Stimulated activated CD8-positive, alpha-beta memory T cell treated with anti-CD3 and anti-CD28 coated beads, Interleukin-2, amount 100 ng/mL, for 1 hour (primary cell): ENCODE measurements at places on chromosomes 3 and 15.
A peak's percentile ranks its signal among the peaks of the same experiment; 100 is the strongest.

DNA sequence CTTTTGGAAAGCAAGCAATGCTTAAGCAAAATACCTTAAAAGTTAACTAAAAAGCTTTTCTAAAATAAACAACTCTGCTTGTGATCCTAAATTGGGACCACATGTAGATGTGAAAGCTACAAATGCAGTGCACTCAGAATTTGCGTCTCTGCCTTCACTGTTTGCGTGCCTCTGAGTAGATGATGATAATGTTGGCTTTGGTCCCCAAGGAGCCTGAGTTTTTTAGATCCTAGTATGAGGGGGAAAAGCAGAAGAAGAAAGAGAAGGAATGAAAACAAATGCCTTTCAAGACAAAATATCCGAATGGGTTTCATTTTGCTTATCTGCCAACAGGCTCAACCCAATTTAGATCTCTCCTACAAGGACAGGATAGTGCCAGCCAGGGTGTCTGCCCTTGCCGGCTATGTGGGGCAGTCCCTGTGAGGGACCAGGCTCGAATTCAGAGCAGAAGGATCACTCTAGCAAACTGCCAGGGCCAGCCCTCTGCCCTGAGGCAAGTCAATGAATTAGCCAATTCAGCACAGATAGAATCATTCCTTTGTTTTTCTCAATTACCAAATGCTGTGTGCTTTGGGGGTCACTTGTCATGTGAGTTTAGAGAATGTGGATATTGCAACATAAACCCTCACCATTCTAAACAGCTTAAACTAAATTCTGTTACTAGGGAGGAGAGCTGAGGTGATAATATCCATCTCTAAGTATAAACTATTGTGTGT is 28.5 kb downstream of the SCG5 start:
- no peak for DNase-seq

- DNase-seq: no peak
Measured at GRCh38 chr3:168645180-168645579, 549.5 kb upstream of the GOLIM4 start.

DNA sequence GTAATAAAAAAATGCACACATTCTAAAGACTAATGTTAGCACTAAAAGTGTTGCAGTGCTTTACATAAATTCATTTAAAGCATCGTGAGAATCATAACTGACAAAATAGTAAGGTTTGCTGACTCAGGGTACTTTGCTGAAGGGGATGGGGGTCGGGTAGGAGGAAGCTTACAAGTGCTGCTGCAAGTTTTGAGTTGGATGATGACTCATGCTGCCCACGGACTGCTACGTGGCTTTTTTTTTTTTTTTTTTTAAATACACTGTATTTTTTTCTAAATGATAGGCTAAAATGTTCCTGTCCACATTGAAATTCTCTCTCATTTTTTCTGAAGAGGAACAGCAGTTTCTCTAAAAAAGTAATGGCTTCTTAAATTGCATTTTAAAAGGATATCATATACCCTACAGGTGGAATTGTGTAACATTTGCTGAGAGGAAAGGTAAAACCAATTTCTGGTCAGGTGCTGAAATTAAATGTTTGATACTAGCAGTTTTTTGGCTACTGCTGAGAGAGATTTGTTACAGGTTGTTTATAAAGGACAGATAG is 2.2 kb downstream of the MAPK6 start:
- peak; percentile 44 for DNase-seq

GRCh38 chr3:39107388-39108199 is at the start of the genes GORASP1 and TTC21A:
Gene GORASP1 (minus strand): TSS chr3:39107627. CDS start chr3:39107541, 86 bp downstream.
Gene TTC21A (plus strand): TSS chr3:39107680. CDS start chr3:39107838, 158 bp downstream.
- peak; percentile 33 for DNase-seq

DNA sequence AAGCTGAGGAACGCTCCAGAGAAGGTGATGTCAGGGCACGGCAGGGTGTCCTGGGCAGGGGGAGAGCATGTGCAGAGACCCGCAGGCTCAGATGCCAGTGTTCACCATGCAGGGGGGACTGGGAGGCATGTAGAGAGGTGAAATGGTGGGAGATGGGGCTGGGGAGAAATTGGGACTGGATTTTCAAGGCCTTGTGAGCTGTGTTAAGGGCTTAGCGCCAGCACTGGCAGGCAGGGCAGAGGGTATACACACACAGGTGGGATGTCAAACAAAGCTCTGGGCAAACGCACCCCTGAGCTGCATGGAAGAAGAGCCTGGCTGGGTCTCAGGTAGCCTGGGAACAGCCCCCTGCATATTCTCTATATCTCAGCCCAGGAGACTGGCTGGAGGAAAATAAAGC is 282.7 kb downstream of the SHQ1 start:
- DNase-seq: no peak

DNA sequence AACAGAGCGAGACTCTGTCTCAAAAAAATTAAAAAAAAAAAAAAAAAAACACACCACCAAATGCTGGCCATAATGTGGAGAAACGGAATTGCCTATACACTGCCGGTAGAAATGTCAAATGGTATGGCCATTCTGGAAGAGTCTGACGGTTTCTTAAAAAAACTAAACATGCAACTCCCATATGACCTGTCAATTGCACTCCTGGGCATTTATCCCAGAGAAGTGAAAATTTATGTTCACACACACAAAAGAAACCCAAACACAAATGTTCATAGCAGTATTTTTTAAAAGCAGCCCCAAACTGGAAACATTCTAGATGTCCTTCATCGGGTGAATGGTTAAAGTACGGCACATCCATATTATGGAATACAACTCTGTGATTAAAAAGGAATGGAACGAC is 66.1 kb downstream of the LRIG1 start:
- DNase-seq: no peak

- DNase-seq: no peak
Measured at GRCh38 chr3:188646592-188646991, 492.6 kb downstream of the LPP start.

DNA sequence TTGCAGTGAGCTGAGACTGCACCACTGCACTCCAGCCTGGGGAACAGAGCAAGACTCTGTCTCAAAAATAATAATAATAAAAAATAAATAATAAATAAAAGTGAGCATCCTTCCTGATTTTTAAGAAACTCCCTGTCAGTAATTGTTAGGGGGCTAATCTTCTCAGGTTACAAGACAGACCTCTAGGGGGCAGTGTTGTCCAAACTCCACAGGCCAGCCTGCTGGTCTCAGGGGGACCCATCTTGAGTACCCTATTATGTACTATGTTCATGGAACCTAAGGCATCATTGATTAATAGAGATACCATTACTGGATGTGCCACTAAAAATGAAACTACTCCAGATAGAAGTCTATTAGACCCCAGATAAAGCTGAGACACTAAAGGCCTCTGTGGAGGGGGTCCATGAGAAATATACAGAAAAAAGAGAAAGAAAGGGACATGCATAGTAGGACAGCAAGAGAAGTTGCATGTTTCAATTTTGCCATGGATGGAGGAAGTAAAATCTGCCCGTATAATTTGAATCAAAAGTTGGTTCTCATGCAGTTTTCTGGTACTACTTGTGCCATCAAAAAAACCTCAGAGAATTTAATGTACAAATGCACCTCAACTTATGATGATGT is 85.5 kb upstream of the CDV3 start:
- DNase-seq: peak; percentile 37

GRCh38 chr3:4720316-4721075 is 227.3 kb downstream of the ITPR1 start:
- DNase-seq: no peak

- no peak for DNase-seq
Measured at GRCh38 chr3:191329654-191330529, at the start of gene UTS2B. Gene UTS2B (minus strand): TSS chr3:191330526. CDS start chr3:191282189, 48,337 bp downstream.

- no peak for DNase-seq
Measured at GRCh38 chr15:88644741-88645140, 5.9 kb downstream of the ISG20 start.

DNA sequence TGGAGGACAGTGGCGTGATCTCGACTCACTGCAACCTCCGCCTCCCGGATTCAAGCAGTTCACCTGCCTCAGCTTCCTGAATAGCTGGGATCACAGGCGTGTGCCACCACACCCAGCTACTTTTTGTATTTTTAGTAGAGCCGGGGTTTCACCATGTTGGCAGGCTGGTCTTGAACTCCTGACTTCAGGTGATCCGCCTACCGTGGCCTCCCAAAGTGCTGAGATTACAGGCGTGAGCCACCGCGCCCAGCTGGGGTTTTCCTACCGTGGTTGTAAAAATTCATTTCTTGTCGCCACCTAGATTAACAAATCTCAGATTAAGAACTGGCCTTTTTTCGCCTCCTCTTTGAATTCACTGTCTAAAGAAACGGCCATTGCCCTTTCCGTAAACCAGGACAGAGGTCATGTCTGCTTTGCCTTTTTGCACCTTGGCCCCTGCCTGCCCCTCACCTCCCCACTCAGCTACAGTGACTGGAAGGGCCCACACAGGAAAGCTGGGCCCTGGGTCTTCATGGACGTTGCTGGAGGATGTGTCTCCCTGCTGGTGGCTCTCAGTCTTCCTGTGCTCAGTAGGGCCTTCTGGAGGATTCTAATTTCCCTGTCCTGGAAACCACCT is 17.2 kb downstream of the ZNF710 start:
- no peak for DNase-seq

- DNase-seq: no peak
Measured at GRCh38 chr3:158808697-158809096, 6.8 kb downstream of the MFSD1 start.

GRCh38 chr3:87218560-87218959 is 8.5 kb upstream of the CHMP2B start:
- no peak for DNase-seq

GRCh38 chr3:183438735-183439134 is 10.3 kb upstream of the MCF2L2 start:
- DNase-seq: no peak

DNA sequence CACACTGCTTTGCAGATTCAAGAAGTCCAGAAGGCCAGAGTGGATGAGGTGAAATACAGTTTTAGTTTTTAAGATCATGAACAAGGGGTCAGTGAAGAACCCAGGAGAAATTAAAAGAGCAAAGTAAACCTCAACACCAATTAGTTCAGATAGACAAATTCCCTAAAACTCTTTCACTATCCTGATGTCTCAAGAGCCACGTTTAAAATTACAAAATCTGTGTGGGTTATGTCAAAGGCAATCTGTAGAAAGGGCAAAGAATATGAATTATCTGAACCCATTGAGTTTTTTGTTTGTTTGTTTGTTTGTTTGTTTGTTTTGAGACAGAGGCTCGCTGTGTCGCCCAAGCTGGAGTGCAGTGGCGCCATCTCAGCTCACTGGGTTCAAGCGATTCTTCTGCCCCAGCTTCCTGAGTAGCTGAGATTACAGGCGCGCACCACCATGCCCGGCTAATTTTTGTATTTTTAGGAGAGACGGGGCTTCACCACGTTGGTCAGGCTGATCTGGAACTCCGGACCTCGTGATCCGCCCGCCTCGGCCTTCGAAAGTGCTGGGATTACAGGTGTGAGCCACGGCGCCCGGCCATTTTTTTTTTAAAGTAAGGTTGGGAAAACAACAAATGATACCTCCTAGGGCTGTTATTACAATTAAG is 32.1 kb upstream of the ST3GAL6 start:
- DNase-seq: no peak

GRCh38 chr15:42732095-42732827 is 4.7 kb downstream of the CDAN1 start:
- DNase-seq: no peak

GRCh38 chr15:39100106-39100660 is 480.7 kb upstream of the THBS1 start:
- DNase-seq: no peak

DNA sequence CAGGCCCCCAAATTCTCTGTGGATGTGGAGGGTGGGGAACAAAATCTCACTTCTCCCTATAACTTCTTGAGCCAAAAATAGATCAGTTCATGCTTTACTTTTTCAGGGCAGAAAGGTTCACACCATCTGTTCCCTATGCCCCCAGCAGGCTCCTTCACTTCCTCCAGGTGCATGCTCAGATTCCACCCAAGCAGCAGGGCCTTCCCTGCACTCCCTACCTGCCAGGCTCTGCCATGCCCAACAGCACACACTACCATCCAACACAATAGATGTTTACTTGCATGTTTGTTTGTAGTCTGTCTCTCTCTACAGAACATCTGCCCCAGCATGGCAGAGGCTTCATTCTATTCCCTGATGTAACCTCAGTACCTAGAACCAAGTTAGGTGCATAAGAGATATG is 43.3 kb downstream of the GABRB3 start:
- no peak for DNase-seq

GRCh38 chr3:169344465-169344864 is 319.0 kb downstream of the MECOM start:
- no peak for DNase-seq

DNA sequence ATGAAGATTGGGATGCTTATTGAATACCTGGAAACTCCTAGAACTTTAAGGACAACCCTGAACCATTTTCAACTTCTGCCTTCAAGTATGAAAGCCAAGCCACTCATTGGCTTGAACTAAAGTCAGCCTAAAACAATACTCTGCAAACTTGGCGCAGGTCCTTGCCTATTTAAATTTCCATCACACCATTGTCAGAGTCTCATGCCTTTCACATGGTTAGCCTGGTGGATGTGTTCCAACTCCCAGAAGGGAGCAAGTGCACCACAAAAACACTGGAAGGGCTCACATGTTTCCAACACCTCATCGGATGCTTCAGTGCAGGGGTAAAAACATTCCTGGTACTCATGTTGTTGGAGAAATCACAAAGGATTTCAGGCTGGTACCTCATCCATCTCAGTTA is 511.6 kb upstream of the MDFIC2 start:
- DNase-seq: no peak

GRCh38 chr3:184542577-184542976 is 19.0 kb upstream of the EPHB3 start:
- DNase-seq: no peak

- DNase-seq: no peak
Measured at GRCh38 chr3:78506061-78506460, 1261.7 kb downstream of the ROBO1 start.

DNA sequence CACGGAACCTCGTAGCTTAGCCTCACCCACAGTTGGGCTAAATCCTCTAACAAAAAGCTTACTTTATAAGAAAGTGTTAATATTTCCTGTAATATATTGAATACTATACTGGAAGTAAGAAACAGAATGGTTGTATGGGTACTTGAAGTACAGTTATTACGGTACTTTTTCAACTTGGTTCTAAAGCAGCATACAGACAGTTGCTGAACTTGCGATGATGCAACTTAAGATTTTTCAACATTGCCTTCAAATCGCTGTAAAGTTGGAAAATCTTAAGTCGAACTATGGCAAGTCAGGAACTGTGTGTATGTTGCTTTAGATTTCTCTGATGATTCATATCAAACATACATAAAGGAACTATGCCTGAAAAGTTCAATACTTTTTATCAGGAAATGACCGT is 204.4 kb upstream of the C2CD4B start:
- no peak for DNase-seq

DNA sequence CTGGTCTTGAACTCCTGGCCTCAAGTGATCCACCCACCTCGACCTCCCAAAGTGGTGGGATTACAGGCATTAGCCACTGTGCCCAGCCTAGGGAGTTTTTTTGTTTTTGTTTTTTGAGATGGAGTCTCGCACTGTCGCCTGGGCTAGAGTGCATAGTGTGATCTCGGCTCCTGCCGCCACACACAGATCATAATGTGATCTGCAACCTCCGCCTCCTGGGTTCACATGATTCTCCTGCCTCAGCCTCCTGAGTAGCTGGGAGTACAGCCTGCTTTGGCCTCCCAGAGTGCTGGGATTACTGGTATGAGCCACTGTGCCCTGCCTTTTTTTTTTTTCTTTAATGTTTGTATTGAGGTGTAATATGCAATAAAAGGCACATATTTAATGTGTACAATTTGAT is 78.2 kb downstream of the SMAD3 start:
- DNase-seq: no peak

GRCh38 chr3:155313300-155313699 is 19.8 kb upstream of the STRIT1 start:
- DNase-seq: no peak
